ENCODE measurements at places on chromosomes 6 and 20. TPM values are rescaled to one million over a fixed set of nuclear protein-coding genes. Genes with fewer than 3 reads are reported as not detected.

Gene FAM83B
- total RNA-seq: 6.6 TPM

Gene SLC22A7
- 0.09 TPM for total RNA-seq

Gene PSMG4
- total RNA-seq: 27.1 TPM

Gene TMEM181
- 8.6 TPM for total RNA-seq

Gene ADGRF5
- total RNA-seq: 4.2 TPM

Gene VEGFA
- 18.4 TPM for total RNA-seq

Gene FAM209B
- 0.42 TPM for total RNA-seq

Gene PACRG
- 0.42 TPM for total RNA-seq

Gene GABRR1
- under 0.01 TPM for total RNA-seq

Gene MUC21
- under 0.01 TPM for total RNA-seq

Gene PRICKLE4
- total RNA-seq: 0.38 TPM

Gene TRIM40
- 0.09 TPM for total RNA-seq

Gene MLIP
- total RNA-seq: 0.19 TPM

Gene TMEM74B
- total RNA-seq: 0.47 TPM

Gene PSORS1C1
- total RNA-seq: 0.14 TPM

Gene MICA
- 5.6 TPM for total RNA-seq

Gene PLEKHG1
- total RNA-seq: 27.2 TPM

Gene SPTLC3
- total RNA-seq: 3.4 TPM

Gene CFAP61
- total RNA-seq: 0.24 TPM
